ENCODE measurements at places on chromosomes 3 and 15.

GRCh38 chr3:55597641-55598040 is 110.5 kb upstream of the WNT5A start:
- no peak for DNase-seq

GRCh38 chr3:38577371-38578080 is 72.0 kb downstream of the SCN5A start:
- no peak for DNase-seq

GRCh38 chr15:51497806-51498205 is 124.8 kb downstream of the DMXL2 start:
- no peak for DNase-seq

GRCh38 chr15:78604420-78604819 is 16.4 kb downstream of the CHRNA3 start:
- DNase-seq = no peak

DNA sequence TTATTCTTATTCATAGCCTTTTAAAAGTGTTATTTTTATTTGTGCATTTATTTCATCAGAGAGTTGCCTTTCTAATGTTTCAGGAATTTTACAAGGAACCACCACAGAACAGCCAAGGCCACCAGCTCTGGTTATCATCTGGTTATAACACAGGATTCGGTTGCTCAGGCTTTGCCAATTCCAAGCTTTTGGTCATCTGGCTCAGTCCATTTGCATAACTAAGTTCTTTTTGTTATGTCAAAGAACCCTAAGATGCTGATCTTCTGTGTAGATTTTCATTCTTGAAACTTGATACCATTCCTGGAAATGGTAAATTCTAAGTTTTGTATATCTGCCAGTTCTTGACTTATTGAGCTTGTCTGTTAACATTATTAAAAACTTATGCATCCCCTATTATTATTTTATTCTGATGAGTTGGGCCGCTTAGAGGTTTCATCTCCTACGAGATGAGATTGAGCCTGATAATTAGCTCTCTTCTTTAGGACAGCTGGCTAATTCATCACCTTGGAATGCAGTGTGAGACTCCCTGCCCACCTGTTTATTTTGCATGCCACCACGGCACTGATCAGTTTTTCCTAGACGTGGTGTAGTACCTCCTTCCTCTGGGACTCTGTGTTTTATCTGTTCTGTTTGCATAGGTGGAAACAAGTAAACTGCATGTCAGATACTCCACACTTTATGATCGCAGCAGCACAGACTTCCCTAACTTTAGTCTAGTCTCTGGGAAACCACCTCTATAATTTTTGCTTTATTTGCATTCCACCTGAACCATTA is 264.8 kb downstream of the SLCO3A1 start:
- peak; percentile 11 for DNase-seq

DNA sequence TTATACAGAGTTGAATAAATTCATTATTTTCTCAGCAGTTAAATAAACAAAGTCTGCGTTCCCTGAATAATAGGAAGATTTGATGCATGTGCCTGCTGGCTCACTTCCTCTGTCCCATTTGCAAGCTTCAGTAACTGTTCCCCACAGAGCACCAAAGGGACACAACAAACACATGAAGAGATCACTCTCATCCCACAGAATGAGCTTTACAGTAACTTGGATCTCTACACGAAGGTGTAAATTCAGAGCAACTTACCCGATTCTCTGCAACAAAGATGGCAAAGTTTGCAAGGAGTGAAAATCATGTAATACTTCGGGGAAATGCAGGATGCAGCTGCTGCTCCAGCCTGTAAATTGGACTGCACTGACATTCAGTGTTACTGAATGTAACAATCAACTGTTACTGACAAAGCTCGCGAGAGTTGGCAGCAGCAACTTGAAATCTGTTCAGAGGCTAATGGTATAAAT is at the start of gene BCHE:
BCHE (minus strand) TSS at position 366 of the 468 bp plus-strand sequence. CDS start 6,390 bp downstream, outside the sequence.
- peak; percentile 66 for DNase-seq

DNA sequence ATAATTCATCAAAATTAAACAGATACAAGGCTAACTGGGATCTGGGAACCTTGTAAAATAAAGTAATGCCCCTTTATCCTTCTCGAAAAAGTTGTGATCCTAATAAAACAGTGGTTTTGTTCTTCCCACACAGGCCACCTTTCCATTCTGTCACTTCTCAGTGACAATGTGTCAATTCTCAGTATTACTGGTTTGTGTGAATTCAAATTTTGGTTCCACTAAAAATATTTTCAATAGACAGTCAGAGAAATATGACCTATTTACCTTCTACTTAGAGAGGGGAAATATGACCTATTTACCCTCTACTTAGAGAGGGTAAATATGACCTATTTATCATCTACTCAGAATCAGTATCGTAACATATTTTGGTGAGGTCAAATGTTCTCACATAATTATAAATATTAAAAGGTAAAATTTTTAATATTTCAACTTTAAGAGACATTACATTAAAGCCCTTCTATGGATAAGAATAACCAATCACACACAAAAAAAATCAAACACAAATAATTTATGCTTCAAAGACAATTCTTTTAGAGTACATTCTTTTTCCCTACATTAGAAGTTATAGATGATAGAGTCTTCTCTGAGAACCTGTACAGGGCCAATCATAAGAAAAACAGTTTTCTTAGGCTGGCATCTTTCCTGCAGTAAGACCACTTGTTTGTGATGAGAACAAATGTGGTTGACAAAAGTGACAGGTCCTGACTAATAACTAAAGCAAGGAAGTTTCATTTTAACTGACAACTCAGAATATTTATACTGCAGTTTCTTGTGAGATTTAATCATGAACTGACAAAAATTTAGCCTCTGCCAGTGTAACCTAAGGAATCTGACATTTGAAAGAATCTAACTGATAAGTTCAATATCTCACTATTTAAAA is 323.3 kb downstream of the DIPK2A start:
- no peak for DNase-seq

- DNase-seq = no peak
These were observed 213.6 kb downstream of the FEZF2 start for GRCh38 chr3:62159709-62160092.

DNA sequence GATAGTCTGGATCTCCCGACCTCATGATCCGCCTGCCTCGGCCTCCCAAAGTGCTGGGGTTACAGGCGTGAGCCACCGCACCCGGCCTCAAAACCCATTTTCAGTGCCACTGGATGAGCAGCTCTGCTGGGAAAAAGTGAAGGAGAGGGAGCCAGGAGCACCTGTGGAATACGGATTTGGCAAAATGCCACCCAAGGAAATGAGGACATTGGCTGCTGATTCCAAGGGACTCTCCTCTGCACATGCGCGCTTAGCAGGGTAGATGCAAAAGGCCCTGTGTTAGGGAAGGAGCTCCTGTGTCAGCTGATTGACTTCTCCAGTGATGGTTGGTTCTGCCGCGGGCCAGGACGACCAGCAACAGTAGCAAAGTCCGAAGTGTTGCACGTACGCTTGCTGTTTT is 43.4 kb upstream of the IGF1R start:
- no peak for DNase-seq

DNA sequence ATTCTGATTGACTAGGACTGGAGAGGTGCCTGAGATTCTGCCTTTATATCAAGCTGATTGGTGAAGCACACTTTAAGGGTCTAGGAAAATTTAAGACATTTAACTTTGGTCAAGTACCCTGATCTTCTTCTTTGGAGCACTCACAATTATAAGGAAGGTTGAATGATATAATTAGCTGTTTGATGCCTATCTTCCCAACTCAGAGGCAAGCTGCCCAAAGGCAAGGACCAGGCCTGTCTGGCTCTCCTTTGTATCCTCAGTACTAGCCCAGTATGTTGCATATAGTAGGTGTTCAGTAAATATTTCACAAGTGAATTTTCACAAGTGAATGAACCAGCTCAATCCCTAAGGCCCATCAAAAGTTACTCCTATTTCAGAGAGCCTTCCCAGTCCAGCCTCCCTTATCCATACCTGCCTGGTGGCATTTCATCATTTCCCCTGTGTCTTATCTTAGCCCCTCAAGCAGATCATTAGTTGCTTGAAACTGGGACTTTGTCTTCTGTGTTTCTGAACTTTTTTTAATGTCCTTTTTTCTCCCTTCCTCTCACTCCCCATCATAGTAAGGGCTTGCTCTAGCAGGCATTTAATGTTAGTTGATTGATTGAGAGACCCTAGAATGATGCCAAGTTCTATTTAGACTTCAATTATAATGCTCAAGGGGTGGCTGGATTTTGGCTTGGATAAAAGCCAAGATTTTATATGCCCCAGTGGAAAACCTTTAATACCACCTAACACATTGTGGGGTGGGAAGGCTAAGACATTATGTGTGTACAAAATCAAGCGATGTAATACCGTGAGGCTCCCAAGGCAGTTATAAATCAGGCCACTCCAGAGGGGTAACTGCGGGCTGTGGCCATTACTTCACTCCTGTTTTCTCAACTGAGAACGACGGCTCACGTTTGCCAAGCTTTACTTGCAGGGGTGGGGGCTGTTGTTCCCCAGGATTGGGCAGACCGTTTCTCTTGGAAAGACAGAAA is 43.2 kb upstream of the BOC start:
- DNase-seq = peak; percentile 44

DNA sequence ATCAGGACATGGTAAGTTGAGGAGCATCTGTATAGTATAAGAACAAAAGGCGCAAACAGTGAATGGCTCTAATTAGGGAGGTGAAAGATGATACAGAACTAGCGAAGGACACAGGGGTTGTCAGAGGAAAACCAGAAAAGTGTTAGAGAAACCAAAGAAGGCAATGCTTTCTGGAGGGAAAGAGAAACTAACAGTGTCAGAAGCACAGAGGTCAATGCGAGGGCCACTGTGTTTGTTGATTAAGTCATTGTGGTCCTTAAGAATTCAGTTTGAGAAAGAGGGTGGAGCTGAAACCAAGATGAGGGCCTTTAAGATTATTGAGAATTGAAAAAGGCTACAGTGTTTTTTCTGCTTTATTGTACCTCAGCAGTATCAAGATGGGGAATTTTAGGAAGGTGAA is 28.8 kb downstream of the ATG7 start:
- DNase-seq = no peak

DNA sequence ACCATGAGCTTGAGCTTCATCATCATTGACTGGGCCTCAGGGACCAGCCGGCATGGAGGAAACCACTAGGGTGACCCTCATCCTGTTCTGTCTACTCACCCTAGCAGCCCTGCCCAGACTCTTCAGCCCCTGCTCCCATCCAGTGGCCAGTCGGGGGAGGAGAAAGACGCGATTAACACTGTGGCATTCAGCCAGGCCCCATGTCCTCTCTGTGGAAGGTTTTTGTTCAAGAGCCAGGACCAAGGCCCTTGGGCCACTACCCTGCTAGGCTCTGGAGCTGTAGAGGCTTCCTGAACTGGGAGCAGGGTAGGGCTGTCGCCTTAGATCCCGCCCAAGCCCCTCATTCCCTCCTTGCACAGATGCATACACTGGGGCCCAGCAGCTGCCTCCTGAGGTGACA is 15.0 kb downstream of the SLC38A3 start:
- DNase-seq = no peak

GRCh38 chr15:72722071-72722696 is 36.2 kb downstream of the BBS4 start:
- peak; percentile 45 for DNase-seq

DNA sequence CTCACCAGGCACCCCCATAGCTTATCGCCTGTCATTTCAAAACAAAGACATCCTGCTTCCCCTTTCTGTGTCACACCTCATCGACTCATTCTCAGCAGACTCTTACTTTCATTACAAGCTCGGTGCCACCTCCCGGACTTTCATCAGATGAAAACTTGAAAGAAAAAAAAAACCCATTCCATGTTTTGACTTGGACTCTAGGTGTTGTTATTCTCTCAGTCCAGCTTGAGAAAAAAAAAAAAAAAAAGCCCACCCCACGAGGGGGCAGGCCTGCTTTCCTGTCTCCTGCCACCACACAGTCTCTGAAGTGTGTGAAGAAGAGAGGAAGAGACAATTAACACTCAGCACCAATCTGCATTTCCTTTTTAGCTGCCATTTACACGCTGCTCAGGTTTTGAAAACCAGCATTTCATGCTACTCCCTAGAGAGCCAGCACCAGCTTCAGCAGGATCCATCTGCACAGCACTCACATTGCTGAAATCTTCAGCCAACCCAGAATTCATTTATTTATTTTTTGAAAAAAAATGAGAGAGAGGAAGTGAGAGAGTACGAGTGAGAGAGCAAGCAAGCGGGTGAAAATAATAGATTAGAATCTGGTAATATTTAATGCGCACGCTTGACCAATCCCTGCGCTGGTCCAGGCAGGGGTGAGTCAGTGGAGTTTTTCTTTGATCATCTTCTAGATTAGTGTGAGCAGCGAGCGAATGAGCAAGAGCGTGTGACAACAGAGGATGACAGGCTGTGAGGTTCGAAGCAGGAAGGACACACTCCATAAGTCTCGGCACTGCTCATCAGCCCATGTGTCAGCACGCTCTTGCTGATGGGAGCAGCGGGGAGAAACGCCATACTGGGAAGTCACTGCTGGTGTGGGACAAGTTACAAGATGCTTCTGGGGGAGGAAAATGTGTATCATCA is 23.5 kb downstream of the ZNF80 start:
- no peak for DNase-seq

- no peak for DNase-seq
These were observed 4.8 kb upstream of the ZBTB20 start for GRCh38 chr3:115151921-115152320.

- DNase-seq = no peak
These were observed 8.7 kb upstream of the GP9 start for GRCh38 chr3:129051871-129052340.

DNA sequence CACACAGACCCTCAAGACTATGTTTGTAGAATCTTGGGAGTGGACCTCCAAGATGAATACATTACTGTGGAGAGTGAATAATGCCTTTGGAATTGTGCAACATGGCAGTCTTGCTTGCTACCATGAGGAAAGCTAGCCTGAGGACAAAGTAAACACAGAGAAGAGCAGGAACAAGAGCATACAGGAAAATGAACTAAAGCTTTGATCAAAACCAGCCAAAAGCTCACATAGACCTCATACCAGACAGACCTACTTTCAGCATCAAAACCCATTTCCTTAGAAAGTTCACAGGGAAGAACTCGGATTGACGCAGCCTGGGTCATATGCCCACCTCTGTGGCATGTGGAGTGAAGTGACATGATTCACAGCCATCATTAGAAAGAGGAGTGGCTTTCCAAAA is 3.3 kb upstream of the RAB8B start:
- DNase-seq = no peak

- no peak for DNase-seq
These were observed 1.7 kb downstream of the GLYCTK start for GRCh38 chr3:52289338-52289746.

DNA sequence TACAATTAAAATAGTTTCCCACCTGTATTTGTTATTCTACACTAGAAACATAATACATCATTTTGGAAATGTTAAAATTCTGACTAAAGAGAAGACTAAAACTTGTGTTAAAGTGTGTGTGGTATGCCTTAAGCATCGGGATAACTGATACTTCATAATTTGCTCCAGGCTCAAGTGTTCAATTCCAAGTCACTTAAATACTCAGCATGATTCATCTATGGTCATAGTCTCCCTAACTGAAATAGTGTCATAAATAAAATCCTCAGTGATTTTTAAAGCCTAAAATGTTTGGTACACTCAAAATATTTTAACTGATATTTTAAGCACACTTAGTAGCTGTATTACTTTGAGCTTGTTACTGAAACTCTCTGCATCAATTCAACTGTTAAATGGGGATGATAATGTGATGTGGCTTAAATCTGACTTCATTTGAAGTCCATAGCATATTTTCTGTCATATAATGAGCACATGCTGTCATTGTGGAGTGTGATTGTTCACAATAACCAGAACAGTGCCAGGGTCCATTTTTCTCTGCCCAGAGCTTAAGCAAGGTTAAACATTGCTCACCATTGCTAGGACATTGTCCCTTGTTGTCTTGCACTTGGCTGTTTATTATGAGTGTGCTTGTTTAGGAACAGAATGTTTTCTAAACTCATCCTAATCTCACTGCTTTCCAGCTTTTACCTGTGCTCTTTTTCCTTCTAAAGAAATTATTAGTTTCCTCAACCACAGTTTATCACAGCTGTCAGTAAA is 122.2 kb downstream of the KLHL25 start:
- no peak for DNase-seq

- no peak for DNase-seq
These were observed 21.2 kb upstream of the IGF2BP2 start for GRCh38 chr3:185846037-185846436.

Data from NCI-H524 (cell line).